ENCODE measurements at places on chromosomes 16 and 17.

DNA sequence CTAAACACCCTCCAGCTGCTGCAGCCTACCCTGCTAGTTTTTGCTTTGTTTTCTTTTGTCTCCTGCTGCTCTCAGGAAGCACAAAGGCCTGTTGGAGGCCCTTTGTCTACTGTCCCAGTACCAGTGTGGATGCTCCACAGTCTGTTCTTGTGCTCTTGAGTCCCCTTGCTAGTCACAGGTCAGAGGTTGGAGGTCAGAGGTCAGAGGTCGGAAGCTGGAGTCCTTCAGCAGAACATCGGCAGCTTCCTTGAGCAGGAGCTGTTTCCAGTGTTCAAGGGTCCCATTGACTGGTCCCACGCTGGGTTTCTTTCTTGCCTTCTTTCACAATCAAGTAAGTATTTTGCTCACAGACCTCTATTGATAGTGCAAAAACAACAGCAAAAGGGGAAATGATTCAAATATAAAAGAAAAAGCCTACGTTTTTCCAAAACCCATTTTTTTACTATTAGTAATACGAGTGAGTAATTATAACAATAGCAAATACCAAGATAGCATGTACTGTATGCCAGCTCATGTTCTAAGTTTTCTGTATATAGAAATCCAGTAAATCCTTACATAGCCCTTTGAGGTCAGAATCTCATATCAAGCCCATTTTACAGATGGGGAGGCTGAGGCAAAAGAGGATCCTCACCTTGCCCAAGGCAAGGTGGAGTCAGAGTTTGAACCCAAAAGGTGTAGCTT lies 10.9 kb upstream of the IL34 start:
- DNase-seq = no peak

DNA sequence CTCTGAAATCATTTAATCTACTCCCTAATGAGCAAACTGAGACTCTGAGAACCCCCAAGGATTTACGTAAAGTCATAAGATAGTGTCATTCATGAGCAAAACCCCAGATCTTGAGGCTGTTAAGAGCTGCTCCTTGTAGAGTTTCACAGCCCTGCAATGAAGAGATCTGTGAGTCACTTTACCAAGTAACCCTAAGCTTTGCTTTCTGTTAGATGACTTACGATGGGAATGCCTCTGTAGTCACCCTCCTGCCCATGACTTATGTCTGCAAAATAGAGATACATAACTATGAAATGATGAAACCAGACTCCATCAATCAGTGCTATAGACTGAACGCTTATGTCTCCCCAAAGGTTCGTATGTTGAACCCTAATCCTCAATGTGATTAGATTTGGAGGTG lies 117.7 kb downstream of the HS3ST3A1 start:
- no peak for DNase-seq

DNA sequence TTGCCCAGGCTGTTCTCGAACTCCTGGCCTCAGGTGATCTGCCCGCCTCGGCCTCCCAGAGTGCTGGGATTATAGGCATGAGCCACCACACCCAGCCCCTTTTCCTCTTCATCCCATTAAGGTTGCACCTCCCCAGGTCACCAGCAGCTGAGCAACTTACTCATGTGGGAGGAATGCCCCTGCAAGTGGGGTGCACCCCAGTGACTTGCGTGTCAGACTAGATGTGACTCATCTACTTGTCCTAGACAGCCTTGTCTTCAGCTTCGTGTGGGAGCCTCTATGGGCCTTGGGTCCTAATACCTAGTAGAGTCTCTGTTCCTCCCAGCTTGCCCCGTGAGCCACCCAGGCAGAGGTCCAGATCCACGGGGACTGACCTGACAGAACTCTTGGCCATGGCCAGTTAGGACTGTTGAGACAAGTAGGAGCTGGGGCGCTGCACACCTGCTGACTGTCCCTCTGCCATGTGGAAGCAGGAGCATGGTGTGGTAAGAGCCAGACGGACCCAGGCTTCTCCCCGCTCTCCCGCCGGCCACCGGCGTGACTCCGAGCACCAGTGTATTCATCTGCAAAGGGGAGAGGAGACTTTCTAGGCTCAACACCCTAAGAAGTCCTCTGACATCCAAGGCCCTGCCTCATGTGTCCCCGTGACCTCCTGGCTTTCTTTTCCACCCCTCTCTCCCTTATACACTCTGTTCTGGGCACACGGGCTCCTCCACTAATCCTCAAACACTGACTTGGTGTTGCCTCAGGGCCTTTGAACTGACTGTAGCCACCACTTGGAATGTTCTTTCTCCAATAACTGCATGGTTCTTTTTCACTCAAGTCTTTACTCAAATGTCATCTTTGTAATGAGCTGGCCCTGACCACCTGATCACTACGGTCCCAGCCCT lies 11.6 kb upstream of the CBX4 start:
- no peak for DNase-seq

GRCh38 chr16:74462361-74462760 lies 41.1 kb upstream of the CLEC18B start:
- no peak for DNase-seq

- no peak for DNase-seq
Measured at GRCh38 chr16:17173281-17173680, 297.5 kb downstream of the XYLT1 start.

Measured in activated CD4-positive, alpha-beta T cell treated with anti-CD3 and anti-CD28 coated beads, Interleukin-2, amount 50 U/mL, for 1 hour (primary cell).